ENCODE measurements at places on chromosomes 6 and 20.
A peak's percentile ranks its signal among the peaks of the same experiment; 100 is the strongest.

DNA sequence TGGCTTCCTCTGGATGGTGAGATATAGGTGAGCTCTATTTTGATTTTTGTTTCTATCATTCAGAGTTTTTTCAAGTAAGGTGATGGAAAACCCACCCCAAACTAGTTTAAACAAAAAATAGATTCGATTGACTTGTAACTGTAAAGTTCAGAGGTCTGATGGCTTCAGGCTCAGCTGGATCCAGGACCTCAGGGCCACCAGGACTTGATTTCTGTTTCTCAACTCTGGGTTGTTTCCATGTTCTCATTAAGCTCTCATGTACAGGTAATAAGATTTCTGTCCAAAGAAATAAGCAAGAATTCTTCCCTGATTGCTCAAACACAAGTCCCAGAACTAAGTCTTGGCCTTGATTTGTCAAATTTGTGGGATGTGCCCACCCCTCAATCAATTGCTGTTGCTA lies 67.0 kb downstream of the DLGAP4 start:
- no peak for DNase-seq

DNA sequence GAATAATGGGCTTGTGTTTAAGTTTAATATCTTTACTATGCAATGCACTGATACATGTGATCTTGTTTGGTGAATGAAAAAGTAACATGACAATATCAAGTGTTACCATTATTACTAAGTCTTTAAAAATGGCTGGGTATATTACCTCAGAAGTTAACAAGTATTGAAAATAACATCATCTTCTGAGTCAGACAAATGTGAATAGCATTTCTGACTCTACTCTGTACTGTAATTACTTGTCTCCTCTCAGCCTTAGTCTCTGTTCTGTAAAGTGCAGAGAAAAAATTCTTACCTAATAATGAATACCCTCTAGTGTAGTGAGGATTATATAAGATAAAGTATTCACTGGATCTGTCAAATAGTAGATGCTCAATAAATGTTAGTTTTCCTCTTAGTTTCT lies 47.0 kb upstream of the GCLC start:
- no peak for DNase-seq

DNA sequence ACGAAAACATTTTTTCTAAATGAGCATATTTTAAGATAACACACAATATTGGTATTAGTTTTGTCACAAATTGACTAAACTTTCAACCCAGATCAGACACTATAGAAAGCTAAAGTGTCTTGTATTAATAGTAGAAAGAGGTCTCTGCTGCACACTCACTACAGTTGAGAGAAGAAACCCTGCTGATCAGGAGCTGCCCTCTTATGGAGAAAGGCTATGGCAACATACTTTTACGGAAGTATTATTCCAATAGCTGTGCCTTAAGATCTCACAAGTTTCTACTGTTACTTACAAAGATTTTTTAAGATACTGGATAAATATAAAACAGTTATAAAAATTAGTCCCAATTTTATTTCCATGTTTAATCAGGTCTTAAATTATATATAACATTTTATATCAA lies 155.7 kb downstream of the RIMS1 start:
- no peak for DNase-seq

- no peak for DNase-seq
Measured at GRCh38 chr6:151630991-151631655, 137.3 kb downstream of the CCDC170 start.

DNA sequence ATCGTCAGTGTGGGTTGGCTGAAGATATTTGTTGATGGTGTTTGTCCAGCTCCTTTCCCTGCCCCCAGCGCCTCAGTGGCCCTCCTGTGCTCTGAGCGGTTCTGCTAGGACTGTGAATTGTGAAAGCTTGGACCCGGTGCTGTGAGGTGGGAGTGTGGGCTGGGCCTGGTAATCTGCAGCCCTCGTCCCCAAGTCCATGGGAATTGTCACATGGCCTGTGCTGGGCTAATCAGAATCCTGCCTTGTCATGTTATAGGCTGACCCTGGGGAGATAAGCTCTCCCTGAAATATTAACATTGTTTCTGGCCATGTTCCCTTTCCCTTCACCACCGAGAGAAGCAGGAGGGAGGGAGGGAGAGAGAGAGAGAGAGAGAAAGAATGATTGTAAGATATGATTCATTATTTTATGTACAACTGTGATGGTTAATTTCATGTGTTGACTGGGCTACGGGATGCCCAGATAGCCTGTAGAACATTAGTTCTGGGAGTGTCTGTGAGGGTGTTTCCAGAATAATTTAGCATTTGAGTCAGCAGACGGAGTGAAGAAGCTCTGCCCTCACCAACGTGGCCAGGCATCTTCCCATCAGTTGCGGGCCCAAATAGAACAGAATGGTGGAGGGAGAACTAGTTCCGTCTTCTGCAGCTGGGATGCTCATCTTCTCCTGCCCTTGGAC lies 62.4 kb downstream of the TFAP2C start:
- no peak for DNase-seq

DNA sequence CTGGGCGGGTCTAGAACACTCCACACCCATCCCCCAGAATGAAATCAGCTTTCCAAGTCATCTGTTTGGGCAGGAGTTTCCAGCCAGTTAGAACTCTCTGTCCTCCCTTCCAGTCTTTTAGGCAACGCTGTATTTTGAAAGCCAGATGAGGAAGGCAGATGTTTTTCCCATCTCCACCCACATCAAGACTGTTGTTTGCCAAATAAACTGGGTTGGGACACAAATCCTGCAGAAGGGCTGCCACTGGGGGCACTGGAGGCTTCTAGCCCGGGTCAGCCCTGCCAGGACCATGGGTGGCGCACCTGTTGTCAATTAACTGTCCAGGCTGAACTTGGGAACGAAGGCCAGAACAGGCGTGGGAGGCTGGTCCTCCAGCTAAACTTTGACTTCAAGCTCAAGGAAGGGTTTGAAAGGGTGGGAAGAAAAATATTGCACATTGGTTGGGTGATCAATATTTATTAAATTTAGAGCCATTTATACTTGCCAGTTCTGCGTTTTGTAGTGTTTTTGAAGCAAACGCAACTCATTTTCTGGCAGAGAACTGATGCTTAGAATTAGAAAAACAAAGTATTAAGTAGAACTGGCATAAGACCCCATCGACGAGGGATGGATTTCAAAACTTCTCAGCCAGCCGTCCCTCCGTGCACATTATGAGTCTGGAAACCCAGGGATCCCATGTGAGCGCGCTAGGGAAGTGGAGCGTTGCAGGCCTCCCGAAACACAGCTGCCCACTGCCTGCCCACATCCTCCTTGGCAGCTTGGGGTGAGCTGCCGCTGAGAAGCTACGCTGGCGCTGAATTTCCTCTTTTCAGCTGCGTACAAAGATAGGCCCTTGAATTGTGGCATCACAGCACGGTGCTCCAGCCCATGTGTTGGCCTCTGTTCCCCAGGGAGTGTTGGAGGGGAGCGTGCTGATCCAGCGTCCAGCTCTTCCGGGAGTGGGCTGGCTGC lies 297.4 kb downstream of the QKI start:
- DNase-seq, result peak; percentile 59

DNA sequence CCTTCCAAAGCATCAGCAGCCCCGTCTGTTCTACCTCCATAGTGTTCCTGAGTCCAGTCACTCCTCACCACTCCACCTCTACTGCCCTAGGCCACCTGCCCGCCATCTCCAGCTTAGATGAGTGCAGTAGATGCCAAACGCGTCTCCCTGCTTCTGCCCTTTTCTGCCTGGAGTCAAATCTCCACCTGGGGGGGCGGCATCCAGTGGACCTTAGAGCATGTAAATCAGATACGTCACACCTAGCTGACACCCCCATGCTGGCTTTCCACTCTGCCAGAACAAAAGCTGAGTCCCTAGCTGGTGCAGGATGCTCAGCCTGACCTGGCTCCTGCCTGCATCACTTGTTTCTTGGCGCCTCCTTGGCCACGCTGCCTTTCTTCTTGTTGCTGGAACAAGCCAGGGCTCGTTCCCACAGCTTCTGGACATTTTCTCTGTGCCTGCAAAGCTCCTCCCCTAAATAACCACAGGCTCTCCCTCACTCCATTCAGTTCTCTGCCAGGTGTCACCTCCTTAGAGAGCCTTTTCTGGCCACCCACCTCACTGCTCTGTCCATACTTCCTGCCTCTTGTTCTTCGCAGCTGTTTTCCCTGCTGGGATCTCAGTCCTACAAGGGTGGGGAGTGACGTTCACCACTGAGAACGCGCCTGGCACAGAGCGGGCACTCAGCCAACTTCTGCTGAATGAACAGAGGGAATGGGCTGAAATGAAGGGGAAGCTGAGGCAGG lies 5.8 kb downstream of the DDR1 start:
- DNase-seq, result no peak

- DNase-seq, result no peak
Measured at GRCh38 chr6:109304284-109305015, 77.8 kb downstream of the CD164 start.

DNA sequence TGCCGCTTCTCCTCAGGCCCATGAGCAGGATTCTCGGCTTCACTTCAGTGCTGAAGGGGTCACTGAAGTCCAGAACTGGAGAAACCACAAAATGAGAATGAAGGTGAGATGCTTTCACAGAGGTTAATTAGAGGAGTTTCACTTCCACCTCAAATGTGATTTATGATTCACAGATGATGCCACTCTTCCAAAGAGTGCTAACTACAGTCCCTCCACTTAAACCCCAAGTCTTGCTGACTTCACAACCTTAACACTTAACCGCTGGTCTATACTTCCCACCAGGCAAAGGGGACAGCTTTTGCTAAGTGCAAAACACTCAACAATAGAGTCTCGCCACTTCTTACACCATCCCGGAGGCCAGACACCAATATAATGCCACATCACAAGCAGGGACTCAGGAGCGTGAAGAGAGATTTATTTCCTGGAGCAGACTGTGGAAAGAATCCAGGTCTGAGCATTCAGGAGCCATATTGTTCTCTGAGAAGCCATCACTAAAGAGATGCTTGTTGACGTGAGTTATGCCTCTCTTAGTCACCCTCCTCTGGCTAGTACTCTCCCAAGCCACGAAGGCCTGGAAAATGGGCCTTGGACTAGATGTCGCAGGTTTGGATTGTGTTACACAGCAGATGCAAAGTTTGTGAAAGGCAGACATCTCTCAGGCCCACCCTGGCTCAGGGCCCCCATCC lies 24.4 kb downstream of the RRAGD start:
- no peak for DNase-seq

DNA sequence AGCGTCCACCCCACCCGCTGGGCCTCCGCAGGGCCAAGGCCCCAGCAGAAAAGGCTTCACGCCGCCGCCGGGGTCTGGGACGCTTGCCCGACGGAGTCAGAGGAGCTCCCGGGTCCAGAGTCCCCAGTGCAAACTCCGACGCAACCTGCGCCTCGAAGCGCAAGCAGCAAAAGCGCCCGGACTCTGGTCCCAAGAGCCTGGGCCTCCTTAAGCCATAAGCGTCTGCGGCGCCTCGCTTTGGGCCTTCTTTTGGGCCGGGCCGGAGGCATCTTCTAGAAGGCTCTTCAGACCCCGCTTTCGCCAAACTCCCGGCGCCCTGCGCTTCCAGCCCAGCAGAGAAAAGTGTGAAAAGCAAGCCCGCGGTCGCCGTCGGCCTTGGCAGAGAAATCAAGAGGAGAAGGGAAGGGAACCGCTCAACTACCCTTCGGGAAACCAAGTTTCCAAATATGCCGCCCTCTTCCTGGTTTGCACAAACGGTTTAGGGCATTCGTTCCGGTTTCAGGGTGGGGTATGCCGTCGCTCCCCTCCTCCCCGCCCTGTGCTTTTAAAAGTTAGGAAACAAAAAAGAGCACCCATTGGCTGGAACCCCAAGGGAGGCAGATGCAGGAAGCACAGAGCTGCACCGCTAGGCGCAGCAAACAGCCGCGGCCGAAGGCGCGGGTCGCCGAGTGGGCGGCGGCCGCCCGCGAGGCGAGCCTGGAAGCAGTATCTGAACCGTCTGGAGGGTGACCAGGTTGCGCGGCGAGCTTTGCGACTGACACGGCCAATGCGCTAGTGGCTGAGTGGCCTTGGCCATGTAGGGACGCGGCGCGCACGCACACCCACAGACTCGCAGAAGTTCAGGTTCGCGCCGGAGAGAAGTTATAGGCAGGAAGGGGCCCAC lies 1.2 kb downstream of the TBX18 start:
- no peak for DNase-seq

DNA sequence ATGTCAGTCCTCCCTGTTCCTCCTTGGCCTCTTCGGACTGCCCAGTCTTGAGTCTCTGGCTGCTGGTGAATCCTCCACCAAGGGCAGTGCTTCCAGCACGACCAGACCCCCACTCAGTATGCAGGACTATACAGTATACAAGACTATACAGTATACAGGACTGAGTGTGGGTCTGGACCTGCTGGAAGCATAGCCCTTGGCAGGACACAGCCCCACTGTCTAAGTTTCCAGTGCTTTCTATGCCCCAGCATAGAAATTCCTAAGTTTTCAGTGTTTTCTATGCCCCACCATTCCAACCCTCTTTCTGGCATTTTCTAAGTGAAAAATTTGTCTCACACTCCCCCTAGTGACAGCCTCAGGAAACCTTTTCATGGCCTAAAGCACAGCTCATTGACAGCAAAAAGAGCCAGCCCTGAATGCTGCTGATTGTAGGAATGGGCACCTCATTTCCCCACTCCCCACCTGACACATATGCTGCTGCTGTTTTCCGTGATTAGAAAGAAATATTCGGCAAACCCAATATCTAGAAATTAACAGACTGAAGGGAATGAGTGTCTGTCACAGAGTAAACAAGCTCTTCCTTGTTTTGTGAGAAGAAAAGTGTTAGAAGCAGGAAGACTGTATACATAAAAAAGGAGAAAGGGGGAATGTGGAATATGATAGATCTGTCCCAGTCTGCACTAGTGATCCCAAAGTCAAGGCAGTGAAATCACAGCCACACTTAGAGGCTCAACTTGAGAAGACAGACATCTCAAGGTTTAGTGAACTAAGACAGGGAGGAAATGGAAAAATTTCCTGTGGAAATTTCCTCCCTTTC lies 206.9 kb downstream of the IBTK start:
- DNase-seq, result peak; percentile 18

DNA sequence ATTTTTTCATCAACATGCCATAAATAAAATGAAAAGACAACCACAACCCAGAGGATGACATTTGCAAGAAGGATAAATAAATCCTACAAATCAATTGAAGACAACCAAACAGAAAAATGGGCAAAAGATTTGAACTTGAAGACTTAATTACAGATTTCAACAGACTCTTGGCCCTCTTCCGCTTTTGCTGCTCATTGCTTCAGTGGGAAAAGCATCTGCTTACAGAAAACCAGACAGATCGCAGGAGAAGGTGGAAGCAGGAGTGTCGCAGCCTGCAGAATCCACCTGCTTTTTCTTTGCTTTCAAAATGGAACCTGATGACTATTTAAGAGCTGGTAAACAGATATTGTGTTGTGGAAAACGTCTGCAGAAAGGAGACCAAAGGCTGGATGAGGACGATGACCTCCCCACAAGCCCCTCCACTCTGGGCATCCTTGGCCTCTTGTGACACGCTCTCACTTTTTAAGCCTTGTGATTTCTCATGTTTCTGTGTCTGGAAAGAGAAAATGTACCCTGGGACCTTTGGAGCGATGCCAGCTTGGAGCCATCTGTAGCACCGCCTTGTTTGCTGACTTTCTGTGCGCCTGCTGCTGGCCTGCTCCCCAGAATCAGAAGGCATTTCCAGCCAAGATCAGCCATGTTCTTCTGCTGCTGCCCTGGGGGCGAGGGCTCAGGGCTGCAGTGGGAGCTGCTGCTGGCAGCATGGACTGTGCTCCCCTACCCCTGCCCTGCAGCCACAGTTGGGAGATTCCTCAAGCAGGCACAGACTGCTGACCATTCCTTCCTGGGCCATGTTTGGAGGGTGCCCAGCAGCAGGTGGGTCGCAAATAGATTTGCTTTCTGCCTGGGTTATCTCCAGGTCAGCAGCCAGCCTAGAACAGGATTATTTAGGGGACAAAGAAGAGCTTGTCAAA lies 3.6 kb upstream of the CSTL1 start:
- DNase-seq, result peak; percentile 31
